ENCODE measurements at places on chromosomes 12 and 14. TPM values are rescaled to one million over a fixed set of nuclear protein-coding genes. Genes with fewer than 3 reads are reported as not detected.

DNA sequence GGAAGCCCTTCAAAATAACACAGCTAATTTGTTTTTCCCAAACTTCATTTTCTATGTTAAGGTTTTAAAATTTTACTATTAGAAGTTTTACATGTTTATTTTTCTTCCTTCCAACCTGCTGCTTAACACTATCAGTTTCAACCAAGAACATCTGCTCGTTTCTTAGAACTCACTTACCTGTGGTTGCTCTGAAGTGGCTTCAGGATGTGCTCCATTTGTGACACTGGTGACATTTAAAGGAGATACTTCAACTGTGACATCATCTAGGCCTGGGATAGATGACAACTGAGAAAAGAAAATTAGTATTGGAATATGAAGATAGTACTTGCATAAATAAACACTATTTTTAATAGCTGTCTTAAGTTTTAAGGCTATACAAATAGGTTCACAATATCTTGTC is 17.9 kb downstream of the WASHC3 start:
- peaks cover 36% of the 10 kb centered on the region for H3K36me3 ChIP-seq
- no peak overlapping the region for H3K4me3 ChIP-seq
- no peak for DNase-seq
- H3K4me1 ChIP-seq, result no peaks in the 10 kb centered on the region
- no peak overlapping the region for H3K27ac ChIP-seq

The DAO gene
- not detected for total RNA-seq

- H3K27me3 ChIP-seq, result no peaks in the 10 kb centered on the region
- no peaks in the 10 kb centered on the region for H3K4me1 ChIP-seq
- H3K4me3 ChIP-seq, result no peak overlapping the region
- no peak for DNase-seq
Measured at GRCh38 chr12:96249196-96250118, 55.3 kb downstream of the ELK3 start.

DNA sequence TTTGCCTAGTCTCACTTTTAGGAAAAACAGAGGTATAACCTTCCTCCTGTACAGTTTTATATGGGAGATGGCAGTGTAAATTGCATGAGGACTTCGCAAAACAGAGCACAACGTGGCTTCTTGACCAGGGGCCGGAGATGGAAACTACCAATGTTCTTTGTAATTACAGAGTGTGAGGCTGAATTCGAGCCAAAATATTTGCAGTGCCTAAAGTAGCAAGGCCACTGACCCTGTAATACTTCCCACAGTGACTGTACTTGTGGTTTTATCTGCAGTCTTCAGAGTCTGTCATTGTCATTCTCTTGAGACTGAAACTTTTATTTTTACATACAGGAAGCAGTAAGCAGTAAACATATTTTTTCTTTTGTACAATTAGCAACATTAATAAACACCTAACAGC is 98.9 kb downstream of the RERG start:
- no peak overlapping the region for H3K27ac ChIP-seq
- no peaks in the 10 kb centered on the region for H3K36me3 ChIP-seq
- H3K27me3 ChIP-seq, result no peaks in the 10 kb centered on the region
- no peaks in the 10 kb centered on the region for H3K4me1 ChIP-seq
- DNase-seq, result no peak

The MYH6 gene
- total RNA-seq, result 13,240 TPM

DNA sequence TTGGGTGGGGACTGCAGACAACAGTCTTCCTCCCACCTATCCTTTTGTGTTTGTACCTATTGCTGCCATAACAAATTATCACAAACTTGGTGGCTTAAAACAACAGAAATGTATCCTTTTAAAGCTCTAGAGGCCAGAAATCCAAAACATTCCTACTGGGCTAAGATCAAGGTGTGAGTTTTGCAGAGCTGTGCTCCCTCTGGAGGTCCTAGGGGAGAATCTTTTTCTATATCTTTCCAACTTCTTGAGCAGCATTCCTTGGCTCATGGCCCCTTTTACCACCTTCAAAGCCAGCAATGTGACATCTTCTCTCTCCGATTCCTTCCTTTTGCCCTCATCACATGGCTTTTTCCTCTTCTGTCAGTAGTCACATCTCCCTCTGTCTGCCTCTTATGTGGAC is 190.6 kb downstream of the TTC8 start:
- H3K27ac ChIP-seq, result no peak overlapping the region
- no peaks in the 10 kb centered on the region for H3K27me3 ChIP-seq
- no peaks in the 10 kb centered on the region for H3K4me1 ChIP-seq

GRCh38 chr12:25469861-25470260 is 83.2 kb downstream of the LMNTD1 start:
- no peak for DNase-seq
- H3K27ac ChIP-seq, result no peak overlapping the region
- no peak overlapping the region for H3K4me3 ChIP-seq

GRCh38 chr14:101220921-101221510 is 317.5 kb upstream of the RTL1 start:
- H3K27me3 ChIP-seq, result no peaks in the 10 kb centered on the region
- no peaks in the 10 kb centered on the region for H3K4me1 ChIP-seq
- H3K36me3 ChIP-seq, result no peaks in the 10 kb centered on the region
- H3K27ac ChIP-seq, result no peak overlapping the region

DNA sequence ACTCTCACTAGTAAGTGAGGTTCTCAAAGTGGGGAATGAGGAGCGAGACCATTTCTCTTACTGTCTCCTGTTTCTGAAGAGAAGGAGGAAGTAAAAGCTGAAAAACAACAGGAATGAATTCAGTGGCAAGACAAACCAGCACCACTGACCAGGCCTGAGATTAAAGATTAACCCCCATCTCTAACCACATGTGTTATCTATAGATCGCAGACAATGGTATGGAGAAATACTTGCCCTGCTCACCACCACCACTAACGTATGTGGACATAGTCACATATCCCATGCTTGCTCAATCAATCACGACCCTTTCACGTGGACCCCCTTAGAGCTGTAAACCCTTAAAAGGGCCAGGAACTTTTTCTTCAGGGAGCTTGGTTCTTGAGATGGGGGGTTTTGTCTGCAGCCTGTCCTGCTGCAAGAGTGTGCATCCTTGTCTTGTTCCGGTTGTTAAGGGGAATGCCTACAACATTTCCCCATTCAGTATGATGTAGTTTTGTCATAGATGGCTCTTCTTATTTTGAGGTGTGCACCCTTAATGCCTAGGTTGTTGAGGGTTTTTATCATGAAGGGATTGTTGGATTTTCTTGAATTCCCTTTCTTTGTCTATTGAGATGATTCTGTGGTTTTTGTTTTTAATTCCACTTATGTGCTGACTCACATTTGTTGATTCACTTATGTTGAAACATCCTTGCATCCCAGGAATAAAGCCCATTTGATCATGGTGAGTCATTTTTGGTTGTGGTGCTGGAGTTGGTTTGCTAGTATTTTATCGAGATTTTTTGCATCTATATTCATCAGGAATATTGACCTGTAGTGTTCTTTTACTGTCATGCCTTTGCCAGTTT is 698.8 kb upstream of the LMO3 start:
- no peaks in the 10 kb centered on the region for H3K36me3 ChIP-seq
- H3K27me3 ChIP-seq, result no peaks in the 10 kb centered on the region
- H3K4me3 ChIP-seq, result no peak overlapping the region
- DNase-seq, result no peak
- H3K27ac ChIP-seq, result no peak overlapping the region

The GARIN6 gene
- not detected for total RNA-seq

GRCh38 chr12:92487138-92487485 is 215.7 kb upstream of the PLEKHG7 start:
- no peaks in the 10 kb centered on the region for H3K36me3 ChIP-seq
- no peaks in the 10 kb centered on the region for H3K27me3 ChIP-seq
- no peak overlapping the region for H3K27ac ChIP-seq
- H3K4me1 ChIP-seq, result no peaks in the 10 kb centered on the region
- DNase-seq, result no peak

DNA sequence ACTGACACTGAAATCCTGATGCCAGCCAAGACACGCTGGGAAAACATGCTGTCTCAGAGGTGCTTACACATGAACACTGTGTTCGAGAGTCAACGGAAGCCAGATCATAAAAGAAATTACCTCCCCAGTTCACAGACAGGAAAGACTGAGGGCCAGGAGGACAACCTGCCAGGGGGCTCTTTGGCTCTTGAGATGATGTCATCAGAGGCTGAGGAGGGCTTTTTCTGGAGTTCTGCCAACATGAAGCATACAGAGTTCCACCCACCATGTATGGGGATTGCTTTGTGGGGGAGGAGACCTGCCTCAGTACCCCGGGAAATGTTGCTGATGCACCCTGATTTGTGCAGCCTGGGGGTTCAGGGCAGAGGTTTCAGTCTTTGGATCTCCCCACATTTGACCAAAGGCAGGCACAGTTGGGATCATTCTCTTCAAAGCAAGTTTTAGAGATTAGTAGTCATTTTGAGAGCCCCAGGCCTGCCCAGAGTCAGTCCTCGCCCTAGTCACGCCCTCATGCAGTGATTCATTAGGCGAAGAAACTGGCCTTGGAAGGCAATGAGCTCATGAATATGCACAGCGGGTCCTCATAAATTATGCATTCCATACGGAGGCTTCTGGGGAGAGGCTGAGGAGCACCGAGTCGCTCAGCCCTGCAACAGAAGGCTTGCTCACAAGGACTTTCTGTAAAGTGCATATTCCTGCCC is 34.9 kb upstream of the EML1 start:
- DNase-seq, result no peak
- no peak overlapping the region for H3K27ac ChIP-seq
- no peaks in the 10 kb centered on the region for H3K36me3 ChIP-seq

DNA sequence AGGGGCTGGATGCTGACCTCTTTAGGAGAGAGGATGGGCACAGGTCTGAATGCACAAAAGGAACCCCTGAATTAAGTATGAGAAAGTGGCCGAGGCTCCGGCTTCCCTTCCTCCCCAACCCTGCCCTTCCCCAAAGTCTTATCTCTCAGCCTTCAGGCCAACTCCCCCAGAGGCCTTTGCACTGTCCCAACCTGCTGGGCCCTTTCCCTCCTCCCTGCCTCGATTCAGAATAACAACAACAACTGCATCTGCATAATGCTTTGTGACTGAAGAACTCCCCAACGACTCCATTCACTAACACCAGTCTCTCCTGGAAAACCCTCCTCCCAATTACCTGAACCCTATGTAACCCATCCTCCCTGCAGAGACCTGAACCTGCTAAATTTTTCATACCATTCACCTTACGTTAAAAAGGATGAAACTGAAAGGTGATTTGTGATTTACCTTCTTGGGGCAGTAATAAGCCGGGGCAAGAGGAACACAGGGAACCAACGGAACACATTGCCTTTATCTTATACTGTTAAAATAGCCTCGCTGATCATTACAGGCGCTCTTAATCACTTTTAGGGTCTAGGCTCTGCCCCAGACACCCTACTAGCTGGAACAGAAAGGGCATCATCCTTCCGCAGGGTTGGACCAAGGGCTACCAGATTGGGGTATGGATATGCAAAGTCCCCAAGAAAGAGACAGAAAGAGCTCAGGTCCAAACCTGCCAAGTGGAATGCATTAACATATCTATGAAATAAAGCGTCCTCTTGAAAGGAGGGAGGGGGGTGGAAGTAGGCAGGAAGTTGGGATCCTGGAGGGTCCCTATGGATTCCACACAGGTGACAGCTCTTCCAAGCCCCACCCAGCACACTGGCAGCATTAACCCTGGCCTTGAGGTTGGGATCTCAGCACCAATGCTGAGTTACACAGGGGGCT is 24.2 kb upstream of the FOXN3 start:
- no peaks in the 10 kb centered on the region for H3K36me3 ChIP-seq
- no peaks in the 10 kb centered on the region for H3K4me1 ChIP-seq
- H3K27ac ChIP-seq, result no peak overlapping the region
- no peak overlapping the region for H3K4me3 ChIP-seq
- no peak for DNase-seq

DNA sequence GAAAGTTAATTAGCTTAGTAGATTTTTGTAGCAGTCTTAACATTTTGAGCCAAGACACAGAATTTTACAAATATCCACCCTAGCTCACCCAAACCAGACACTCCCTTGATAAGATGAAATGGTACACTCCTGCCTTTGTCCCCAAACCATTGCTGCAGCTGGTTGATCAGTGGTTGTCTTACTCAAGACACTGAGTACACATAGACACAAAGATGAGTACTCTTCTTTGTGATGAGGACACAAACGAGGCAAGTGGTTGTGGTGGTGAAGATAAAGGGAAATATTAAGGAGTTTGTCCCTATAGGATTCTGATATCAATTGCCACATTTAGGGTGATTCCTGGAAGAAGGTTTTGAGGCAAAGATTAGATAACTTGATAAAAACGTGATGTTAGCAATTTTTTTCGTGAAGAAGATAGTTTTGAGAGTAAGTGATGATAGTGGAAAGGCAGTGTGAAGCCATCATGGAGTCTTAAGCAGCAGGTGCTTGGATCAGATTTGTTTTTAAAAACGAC is 21.4 kb upstream of the ATP2B1 start:
- H3K27ac ChIP-seq, result no peak overlapping the region
- H3K4me1 ChIP-seq, result no peaks in the 10 kb centered on the region
- H3K4me3 ChIP-seq, result no peak overlapping the region
- no peaks in the 10 kb centered on the region for H3K27me3 ChIP-seq
- H3K36me3 ChIP-seq, result no peaks in the 10 kb centered on the region

GRCh38 chr12:116196752-116197718 is 80.5 kb downstream of the MED13L start:
- no peaks in the 10 kb centered on the region for H3K36me3 ChIP-seq
- H3K4me1 ChIP-seq, result no peaks in the 10 kb centered on the region
- H3K4me3 ChIP-seq, result no peak overlapping the region

The PPP1R13B gene
- total RNA-seq, result 45.7 TPM

DNA sequence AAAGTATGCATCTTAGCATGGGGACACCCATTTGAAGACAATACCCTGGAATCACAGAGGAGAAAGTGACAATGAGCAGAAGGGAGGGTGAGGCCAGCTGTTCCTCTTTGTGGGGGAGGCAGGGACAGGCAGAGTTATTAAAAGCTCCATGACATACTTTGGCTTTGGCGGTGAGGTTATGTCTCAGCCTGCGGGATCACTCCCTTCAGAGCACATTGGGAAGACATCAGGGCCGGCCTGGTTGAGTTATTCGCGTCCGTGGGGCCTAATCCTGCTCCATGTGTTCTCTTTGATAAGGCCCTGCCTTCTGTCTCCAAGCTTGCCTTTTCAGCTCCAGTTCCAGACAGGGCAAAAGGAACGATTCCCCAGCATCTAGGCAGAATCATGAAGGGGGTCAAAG is 98.8 kb upstream of the NTF3 start:
- H3K27me3 ChIP-seq, result no peaks in the 10 kb centered on the region
- no peaks in the 10 kb centered on the region for H3K36me3 ChIP-seq
- H3K4me1 ChIP-seq, result no peaks in the 10 kb centered on the region
- DNase-seq, result no peak
- no peak overlapping the region for H3K27ac ChIP-seq

All from right atrium auricular region (tissue), 2 donors.